Mesenchymal stem cell (in vitro differentiated cells and primary cell): ENCODE measurements at places on chromosomes 4 and X.

DNA sequence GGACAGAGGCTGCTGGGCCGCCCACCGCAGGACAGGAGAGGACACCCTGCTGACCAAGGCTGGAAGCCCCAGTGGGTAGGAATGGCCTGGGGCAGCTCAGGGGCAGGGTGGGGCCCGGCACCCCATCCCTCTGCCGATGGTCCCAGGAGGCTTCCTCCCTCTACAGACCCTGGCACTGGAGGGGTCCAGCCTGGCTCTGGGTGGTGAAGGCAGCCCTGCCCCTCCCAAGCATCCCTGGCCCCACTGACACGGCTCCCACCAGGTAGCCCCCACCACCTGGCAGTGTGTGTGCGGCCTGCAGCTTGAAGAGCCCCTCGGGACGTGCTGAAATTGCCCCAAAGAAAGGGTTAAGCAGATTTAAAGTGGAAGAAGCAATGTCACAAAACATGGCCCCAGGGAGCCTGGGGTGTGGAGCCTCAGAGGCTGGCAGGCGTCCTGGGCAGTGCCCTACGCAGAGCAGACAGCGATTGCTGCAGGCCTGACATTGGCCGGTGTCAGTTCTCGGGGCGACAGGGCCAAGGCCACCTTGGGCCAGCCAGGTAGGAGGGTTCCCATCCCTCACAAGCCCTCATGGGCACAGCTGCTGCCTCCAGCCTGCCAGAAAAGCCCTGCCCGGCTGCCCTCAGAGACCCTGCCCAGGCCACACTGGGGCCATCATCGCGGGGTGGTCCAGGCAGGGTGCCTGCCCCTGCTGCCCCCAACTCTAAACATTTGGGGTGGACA lies 80.5 kb downstream of the FAM53A start:
- no peak for DNase-seq

DNA sequence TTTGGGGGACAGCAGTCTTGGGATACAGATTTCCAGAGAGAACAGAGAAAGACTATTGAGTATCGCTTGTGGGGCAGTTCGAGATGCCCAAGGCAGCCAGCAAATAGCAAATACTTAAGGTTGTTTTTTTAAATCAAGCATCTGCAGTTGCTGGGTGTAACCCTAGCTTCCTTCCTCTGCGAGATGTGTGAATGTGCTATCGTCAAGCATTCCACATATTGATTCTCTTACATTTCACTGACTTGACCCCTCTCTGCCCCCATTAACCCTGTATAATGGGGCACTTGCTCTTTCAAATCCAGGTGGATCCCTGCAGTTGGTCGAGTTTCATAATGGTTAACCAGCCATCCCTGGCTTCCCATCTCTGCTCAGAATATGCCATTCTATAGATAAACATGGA lies 23.5 kb downstream of the KCNE5 start:
- DNase-seq: no peak

GRCh38 chr4:14115106-14115505 lies 487.6 kb upstream of the BOD1L1 start:
- DNase-seq: no peak

DNA sequence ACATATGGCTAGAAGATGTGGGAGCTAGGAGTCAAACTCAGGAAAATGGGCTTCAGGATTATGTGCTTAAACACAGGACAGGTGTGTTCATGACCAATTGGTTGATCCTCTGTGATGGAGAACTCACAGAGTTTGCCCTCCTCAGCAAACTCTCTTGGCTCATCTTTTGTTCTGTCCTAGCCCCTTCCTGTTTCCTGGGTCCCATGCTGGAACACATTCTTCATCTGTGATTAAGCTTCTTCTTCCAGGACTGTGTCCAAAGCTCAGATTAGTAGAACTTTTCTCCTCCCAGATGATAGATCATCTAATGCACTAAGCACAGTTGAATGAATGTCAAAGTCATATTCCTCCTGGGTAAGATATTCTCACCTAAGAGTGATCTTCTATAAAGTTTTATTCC lies 38.8 kb upstream of the TCEANC start:
- no peak for DNase-seq

- DNase-seq: peak; percentile 30
Observed at GRCh38 chrX:11531226-11531625, 134.5 kb downstream of the ARHGAP6 start.
